ENCODE measurements at places on chromosomes 16 and 17. TPM values are rescaled to one million over a fixed set of nuclear protein-coding genes. Genes with fewer than 3 reads are reported as not detected.

DNA sequence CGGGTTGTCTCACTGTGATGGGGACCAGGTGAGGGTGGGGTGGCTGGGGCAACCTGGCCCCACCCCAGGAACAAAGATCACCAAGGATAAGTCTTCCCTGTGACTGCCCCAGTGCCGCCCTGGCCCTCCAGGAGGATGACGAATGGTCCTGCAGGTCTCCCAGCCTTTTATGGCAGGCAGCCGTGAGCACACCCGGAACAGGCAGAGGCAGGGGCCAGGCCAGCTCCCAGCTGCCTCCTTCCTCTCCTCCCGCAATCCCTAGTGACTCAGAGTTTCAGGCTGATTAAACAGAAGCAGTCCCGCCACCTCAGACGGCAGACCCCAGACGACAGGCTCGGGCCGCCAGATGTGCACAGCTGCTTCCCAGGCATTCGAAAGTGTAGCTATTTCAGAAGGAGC lies 13.3 kb downstream of the JUP start:
- peak; percentile 65 for DNase-seq

- no peak for DNase-seq
These were observed 77.4 kb downstream of the JPH3 start for GRCh38 chr16:87679593-87680271.

- DNase-seq = no peak
These were observed 132.2 kb downstream of the FOXL1 start for GRCh38 chr16:86710602-86710950.

DNA sequence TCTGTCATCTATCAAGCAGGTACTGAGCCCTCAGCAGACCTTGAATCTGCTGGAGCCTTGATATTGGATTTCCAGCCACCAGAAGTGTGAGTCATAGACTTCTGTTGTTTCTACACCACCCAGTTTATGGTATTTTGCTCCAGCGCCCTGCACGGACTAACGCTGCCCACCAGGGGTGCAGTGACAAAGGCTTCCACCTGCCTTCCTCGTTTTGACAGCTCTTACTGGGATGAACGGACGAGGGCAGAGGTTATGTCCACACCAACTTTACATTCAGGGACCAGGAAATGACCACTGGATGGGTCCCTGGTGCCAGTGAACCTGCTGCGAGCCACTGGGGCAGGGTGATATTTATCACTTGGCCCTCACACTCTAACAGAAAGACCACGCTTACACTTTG lies 66.6 kb upstream of the CBX4 start:
- DNase-seq = no peak

- DNase-seq = no peak
These were observed 47.1 kb downstream of the DNAH17 start for GRCh38 chr17:78529871-78530670.

- no peak for DNase-seq
These were observed 28.0 kb downstream of the ZCCHC14 start for GRCh38 chr16:87464691-87465300.

Gene KRT39
- not detected for polyA plus RNA-seq

DNA sequence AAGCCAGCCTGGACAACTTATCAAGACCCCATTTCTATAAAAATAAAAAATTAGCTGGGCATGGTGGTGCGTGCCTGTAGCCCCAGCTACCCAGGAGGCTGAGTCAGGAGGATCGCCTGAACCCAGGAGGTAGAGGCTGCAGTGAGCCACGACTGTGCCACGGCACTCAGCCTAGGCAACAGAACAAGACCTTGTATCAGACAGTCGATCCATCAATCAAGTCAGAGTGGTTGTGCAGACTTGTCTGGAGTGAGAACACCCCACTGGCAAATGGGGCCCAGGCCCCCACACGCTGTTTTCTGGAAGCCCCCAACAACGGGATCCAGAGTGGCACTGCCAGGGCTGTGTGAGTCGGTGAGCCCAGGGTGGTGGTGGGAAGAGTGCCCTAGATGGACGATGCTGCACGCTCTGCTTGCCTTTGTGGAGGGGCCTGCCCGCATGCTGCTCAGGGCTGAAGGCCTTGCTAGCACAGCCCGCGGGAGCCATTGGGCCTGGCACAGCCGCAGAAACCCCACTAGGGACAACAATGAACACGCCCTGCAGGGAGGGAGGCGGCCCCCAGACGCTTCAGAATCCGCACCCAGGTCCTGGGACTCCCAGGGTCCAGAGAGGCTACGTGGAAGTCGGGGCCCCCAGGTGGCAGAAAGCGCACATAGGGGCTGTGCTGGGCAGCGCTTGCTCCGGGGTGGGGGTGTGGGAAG lies 80.1 kb upstream of the GNG13 start:
- DNase-seq = no peak

Gene NEUROD2
- polyA plus RNA-seq = 0.03 TPM

DNA sequence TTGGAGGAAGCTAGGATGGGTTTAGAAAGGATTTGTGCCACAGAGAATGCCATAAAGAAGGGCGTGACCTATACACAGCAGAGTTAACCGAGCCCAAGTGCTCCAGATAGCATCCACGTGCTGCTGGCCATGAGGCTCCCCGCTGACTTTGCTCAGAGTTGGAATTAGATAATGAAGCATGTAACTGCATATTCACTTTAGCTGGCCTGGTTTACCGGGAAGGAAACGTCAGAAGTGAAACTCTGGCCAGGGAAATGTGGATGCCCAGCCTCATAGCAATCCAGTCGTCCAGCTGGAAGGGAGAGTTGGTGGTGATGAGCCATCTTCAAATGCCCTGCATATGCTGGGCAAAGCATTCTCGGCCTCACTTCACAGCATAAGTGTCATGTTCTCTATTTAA lies 6.1 kb downstream of the KRT35 start:
- no peak for DNase-seq

DNA sequence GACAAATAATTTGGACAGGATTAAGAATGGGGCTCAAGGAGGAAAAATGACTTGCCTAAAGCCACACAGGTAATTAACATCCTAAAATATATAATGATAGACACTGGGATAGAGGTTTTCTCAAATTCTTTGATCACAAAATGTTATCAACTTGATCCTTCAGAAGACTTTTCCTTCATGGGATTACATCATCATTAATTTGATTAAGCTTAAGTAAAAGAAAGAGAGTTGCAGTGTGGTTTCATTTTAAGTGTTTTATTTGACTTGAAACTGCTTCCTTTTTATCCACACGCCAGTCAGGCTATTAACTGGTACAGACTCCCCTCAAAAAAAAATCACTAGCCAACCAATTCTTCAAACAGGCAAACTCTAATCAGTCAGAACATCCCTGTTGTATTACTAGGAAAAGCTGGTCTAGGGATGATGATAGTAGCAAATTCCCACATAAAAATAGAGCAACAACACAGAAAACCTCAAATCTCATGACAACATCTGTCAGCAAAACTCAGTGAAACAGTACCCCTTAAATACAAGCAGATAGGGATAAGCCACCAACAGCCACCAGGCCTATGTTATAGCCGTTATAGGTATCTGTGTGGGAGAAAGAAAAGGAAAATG lies 32.5 kb downstream of the AKAP10 start:
- no peak for DNase-seq

- DNase-seq = no peak
These were observed 129.8 kb downstream of the NTN1 start for GRCh38 chr17:9151091-9151490.

GRCh38 chr17:51359055-51359454 lies 98.7 kb downstream of the UTP18 start:
- DNase-seq = no peak

Gene CIAPIN1
- polyA plus RNA-seq = 96.9 TPM

Gene TMC6
- 9.2 TPM for polyA plus RNA-seq

GRCh38 chr16:9116141-9116540 lies 24.7 kb downstream of the HAPSTR1 start:
- DNase-seq = no peak

DNA sequence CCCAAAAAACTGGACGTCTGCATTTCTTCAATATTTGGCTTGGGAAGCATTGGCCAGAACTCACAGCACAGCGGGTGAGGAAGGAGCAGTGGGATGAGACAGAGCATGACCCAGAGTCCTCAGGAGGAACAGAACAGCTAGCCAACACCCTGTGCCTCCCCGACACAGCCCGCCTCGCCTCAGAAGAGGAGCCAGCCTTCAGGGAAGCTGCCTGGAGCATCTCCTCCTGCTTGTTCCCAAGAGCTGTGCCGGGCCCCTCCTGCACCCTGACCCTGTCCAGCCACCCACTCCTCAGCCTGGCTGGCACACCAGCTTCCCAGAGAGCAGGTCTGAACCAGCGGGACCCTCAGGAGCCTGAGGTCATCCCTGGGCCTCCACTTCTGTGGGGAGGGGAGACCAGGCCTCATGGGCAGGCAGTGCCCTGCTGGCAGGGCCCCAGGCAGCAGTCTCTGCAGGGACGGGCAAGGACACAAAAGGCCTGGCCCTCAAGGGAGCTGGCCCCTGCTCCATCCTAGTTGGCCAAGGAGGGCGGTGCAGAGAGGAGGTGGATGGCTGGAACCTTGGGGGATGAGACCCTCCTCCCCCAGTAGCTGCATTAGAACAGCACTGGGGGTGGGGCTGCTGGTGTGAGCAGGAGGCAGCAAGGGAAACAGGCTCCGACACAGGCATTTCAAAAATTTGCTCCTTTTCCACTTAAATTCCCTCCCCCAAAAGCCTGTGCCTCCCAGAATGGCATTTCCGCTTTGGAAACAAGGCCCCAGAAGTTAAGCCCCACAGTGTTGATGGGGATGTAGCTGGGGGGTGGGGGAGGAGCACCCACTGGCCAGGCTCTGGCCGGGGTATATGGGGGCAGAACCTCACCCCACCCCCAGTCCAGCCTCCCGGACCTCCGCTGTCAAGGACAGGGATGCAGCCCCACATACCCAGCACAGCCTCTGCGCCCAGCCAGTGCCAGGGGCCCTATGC lies 1.8 kb upstream of the BCAR1 start:
- no peak for DNase-seq

DNA sequence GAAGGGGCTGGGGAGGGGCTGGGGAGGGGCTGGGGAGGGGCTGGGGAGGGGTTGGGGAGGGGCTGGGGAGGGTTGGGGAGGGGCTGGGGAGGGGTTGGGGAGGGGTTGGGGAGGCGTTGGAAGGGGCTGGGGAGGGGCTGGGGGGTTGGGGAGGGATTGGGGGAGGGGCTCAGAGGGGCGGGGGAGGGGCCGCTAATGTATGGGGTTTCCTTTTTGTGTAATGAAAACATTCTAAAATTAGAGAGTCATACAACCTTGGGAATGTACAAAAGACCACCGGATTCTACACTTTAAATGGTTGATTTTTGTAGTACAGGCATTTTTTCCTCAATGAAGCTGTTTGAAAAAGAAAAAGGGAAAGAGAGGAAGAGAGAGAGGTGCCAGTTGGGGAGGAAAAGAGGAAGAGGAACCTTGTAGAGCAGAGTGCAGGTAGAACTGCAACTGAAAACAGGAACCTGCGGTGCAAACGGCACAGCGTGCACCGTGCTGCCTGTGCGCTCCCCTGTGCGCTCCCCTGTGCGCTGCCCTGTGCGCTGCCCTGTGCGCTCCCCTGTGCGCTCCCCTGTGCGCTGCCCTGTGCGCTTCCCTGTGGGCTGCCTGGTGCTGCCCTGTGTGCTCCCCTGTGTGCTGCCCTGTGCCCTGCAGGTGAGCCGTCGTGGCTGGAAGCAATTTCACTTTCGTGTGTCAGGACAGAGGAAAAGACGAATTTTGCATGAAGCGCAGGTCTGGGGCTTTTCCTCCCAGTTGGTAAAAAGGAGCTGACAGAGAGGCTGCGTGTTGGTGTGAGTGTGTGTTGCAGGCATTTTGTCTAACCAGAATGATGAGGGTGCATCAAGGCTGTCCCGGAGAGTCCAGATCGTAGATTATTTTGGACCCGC lies 40.8 kb downstream of the METRNL start:
- no peak for DNase-seq

DNA sequence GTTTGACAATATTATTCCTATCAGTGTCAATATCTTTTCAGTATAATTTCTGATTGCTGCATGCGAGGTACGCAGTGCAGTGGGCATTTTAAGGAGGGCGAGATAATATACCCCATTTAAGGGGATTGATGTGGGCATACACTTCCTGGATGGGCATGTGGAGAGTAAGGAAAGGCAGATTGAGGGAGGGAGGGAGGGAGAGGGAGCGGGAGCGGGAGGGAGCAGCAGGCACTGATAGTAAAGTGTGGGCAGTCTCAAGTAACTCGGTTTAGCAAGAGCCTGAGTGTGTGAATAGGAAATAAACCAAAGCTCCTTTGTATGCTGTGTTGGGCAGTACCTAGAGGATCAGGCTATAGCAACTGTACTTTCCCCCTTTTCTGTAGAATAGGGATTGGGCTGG lies 5.1 kb downstream of the BPTF start:
- no peak for DNase-seq

GRCh38 chr16:60217787-60218186 lies 1483.7 kb upstream of the GOT2 start:
- no peak for DNase-seq

Gene GPR179
- 0.29 TPM for polyA plus RNA-seq

Gene FOXL1
- polyA plus RNA-seq = 15.0 TPM

DNA sequence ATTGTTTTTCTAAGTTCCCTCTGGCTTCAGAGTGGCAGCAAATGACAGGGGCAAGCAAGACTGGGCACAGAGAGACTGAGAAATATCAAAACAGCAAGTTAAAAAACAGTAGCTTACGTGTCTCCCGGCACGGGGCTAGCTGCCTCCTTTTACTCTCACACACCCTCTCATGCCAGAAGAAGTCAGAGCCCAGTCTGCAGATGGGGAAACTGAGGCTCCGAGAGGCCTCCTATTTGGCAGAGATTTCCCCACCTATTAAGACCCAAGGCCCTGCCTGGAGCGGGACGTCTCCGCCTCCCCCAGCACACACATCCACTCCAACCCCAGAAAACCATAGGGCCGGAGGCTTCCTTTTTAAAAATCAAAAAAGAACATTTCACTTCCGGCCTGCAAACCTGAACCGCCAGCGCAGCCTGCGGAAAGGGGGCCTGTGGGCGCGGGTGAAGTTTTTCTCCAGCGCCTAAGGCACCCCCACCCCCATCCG lies 832 bp downstream of the CARHSP1 start:
- DNase-seq = no peak

DNA sequence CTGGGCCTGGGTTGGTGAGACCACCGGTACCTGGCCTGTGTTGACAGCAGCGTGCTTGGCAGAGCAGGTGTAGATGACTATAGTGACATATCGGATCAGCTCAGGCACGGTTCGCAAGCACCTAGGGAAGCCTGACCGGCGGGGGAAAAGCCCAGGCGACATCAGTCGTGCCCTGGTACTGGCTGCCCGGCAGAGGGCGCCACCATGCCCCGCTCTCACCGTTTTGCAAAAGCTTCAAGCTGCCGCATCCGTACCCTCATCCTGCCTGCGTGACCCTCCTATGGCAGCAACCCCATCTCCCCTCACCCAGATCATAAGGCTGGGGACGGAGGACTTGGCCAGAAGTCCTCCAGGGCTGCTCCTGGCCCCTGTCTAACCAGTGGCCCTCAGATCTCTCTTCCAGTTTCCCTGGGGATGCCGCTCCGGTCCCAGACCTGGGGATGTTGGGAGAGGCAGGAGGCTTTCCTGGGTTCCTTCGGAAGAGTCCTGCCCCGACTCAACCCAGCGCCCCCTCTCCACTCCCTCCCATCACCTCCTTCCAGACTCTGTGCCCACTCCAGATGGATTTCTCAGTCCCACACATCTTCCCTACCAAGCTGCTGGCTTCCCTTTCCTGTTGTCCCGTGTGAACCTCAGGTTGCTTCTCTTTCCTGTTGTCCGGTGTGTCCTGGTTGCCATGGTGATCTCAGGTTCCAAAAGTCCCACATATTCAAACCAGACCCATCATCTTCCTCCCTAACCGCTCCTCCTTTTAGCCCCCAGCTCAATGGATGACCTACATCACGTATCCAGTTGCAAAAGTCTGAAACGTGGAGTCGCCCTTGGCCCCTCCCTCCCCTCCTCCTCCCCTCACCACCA lies 13.7 kb downstream of the ALOX12B start:
- no peak for DNase-seq

All from left renal pelvis (tissue), 4 donors.